ENCODE measurements at places on chromosomes 2 and 18. TPM values are rescaled to one million over a fixed set of nuclear protein-coding genes. Genes with fewer than 3 reads are reported as not detected.

The SCN2A gene
- total RNA-seq, result not detected

The VIT gene
- not detected for total RNA-seq

The LIMS3 gene
- total RNA-seq, result 3.7 TPM

The ZNF385B gene
- total RNA-seq, result not detected

GRCh38 chr18:9287036-9287435 is 47.5 kb upstream of the TWSG1 start:
- no peaks in the 10 kb centered on the region for H3K4me1 ChIP-seq
- no peak overlapping the region for H3K27ac ChIP-seq
- peaks cover 22% of the 10 kb centered on the region for H3K36me3 ChIP-seq
- DNase-seq, result no peak

- H3K36me3 ChIP-seq, result peaks cover 6% of the 10 kb centered on the region
- no peak overlapping the region for H3K27ac ChIP-seq
- no peak for DNase-seq
- no peak overlapping the region for H3K4me3 ChIP-seq
- H3K4me1 ChIP-seq, result peaks cover 9% of the 10 kb centered on the region
Observed at GRCh38 chr2:216603884-216604245, 29.4 kb upstream of the IGFBP2 start.

GRCh38 chr2:45340318-45340717 is 270.7 kb downstream of the SRBD1 start:
- DNase-seq, result no peak
- no peak overlapping the region for H3K27ac ChIP-seq
- no peaks in the 10 kb centered on the region for H3K4me1 ChIP-seq
- peaks cover 2% of the 10 kb centered on the region for H3K27me3 ChIP-seq
- no peaks in the 10 kb centered on the region for H3K36me3 ChIP-seq
- no peak overlapping the region for H3K4me3 ChIP-seq

DNA sequence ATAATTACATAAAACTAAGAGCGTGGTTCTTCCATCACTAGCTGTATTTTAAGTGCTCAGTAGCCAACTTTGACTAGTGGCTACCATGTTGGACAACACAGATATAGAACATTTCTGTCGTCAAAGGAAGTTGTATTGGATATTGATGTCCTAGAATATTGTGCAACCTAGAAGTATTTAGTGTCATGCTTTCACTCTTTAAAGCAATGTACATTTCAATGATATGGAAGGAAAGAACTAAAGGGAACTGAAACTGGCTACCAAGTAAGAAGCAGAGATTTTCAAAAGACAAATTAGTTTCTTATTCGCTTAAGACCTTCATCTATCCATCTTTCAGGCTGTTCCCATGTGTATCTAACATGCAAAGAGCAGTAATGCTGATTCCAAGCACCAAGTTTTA is 85.4 kb upstream of the EML6 start:
- no peak overlapping the region for H3K27ac ChIP-seq
- no peaks in the 10 kb centered on the region for H3K27me3 ChIP-seq

GRCh38 chr2:4931721-4932365 is 760.3 kb upstream of the SOX11 start:
- no peaks in the 10 kb centered on the region for H3K36me3 ChIP-seq
- H3K27ac ChIP-seq, result no peak overlapping the region
- no peak overlapping the region for H3K4me3 ChIP-seq
- H3K4me1 ChIP-seq, result no peaks in the 10 kb centered on the region
- H3K27me3 ChIP-seq, result no peaks in the 10 kb centered on the region
- DNase-seq, result no peak

GRCh38 chr2:149313512-149313972 is 16.8 kb upstream of the LYPD6 start:
- H3K4me3 ChIP-seq, result no peak overlapping the region
- peak; percentile 16 for DNase-seq
- H3K27ac ChIP-seq, result no peak overlapping the region
- no peaks in the 10 kb centered on the region for H3K36me3 ChIP-seq

GRCh38 chr2:239529313-239530015 is 128.6 kb upstream of the HDAC4 start:
- peaks cover 4% of the 10 kb centered on the region for H3K27me3 ChIP-seq
- no peak overlapping the region for H3K27ac ChIP-seq
- no peak overlapping the region for H3K4me3 ChIP-seq
- DNase-seq, result no peak
- no peaks in the 10 kb centered on the region for H3K4me1 ChIP-seq

DNA sequence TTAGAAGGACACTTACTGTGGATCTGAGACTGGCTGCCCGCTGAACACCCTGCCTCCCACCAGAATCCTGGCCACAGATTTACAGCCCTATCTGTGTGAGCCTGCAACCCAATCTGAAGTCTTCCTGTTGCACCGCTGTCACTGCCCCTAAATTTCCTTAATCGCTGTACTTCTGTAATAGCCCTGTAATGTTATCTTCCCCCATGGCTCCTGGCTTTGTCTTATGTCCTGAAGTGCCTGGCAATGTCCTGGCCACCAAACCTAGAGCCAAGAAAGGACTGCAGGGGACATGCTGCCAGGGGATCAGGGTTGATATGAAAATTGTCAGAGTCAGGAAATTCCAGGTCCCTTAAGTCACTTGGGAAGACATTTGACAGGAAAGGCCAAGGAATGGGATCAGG is 52.7 kb downstream of the FHOD3 start:
- DNase-seq, result no peak
- H3K36me3 ChIP-seq, result no peaks in the 10 kb centered on the region
- no peaks in the 10 kb centered on the region for H3K4me1 ChIP-seq
- no peak overlapping the region for H3K27ac ChIP-seq
- H3K4me3 ChIP-seq, result no peak overlapping the region
- peaks cover 17% of the 10 kb centered on the region for H3K27me3 ChIP-seq

- DNase-seq, result no peak
- no peaks in the 10 kb centered on the region for H3K4me1 ChIP-seq
- no peaks in the 10 kb centered on the region for H3K36me3 ChIP-seq
Observed at GRCh38 chr2:133710613-133711012, 142.3 kb upstream of the NCKAP5 start.

DNA sequence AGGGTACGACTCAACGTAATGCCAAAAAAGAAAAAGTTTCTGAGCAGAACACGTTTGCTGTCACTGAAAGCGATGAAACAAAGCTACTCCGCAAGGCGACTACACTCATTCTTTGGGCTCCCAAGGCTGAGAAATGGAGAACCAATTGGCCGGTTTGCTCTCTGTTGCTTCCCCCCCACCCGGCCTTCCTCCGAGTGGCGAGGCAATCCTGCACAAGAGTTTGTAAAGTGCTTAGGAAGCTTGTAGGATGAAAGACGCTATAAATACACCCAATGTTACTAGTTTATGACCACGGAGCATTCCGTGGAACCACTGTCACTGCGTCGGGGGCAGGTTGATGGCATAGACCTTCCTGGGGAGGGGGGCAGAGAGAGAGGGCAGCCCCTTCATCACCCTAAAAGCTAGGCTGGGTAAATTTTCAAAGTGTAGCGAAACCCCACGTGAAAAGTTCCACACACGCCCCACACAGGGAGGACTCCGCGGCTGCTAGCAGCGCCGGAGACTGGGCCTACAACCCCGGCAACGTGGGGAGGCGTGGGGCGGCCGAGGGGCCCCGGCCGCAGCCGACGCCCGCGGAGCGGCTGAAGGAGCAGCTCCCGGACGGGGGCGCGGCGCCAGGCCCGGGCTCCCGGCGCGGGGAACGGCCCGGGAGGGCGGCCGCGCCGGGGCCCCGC is 915 bp downstream of the CUL3 start:
- H3K4me1 ChIP-seq, result peaks cover 57% of the 10 kb centered on the region
- H3K4me3 ChIP-seq, result peak overlapping the region; percentile 96
- DNase-seq, result peak; percentile 27
- no peaks in the 10 kb centered on the region for H3K27me3 ChIP-seq

DNA sequence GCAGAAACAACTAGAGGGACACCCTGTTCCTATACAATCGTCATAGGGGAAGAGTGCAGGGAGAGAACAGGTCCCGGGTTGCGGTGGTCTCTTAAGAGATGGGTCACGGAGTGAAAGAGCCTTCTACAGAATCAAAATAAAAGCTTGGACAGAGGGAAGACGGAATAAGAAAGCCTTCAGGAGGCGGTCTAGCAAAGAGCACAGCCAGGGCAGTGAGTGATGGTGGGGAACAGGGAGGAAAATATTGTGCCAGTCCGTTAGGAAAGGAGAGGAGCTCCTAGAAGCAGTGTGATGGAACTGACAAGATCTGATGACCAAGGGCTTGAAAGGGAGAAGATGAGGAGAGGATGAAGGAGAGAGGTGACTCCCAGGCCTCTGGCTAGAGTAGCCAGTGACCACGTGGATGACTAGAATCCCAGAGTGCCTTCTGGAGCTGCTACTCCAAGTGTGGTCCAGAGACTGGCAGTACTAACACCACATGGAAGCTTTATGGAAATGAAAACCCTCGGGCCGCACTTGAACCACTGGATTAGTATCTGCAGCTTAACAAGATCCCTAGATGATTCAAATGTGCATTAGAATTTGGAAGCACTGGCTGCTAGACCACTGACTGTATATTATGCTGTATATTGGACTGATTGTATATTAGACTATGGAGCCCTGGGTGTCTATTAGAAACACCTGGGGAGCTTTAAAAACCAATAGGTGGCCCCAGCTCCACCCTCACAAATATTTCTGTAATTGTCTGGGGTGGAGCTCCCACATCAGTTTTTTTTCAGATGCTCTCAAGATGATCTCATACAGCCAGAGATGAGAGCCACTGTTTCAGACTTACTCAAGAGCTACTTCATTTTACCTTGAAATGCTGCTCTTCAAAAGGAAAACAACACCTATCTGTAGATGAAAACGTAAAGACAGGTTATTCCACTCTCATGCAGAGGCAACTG is 1.1 kb upstream of the EVA1A start:
- H3K27me3 ChIP-seq, result peaks cover 53% of the 10 kb centered on the region
- peaks cover 12% of the 10 kb centered on the region for H3K4me1 ChIP-seq
- DNase-seq, result no peak
- no peak overlapping the region for H3K4me3 ChIP-seq

- no peaks in the 10 kb centered on the region for H3K36me3 ChIP-seq
- no peak for DNase-seq
- no peak overlapping the region for H3K27ac ChIP-seq
Observed at GRCh38 chr2:156687715-156688114, 251.5 kb downstream of the GPD2 start.

DNA sequence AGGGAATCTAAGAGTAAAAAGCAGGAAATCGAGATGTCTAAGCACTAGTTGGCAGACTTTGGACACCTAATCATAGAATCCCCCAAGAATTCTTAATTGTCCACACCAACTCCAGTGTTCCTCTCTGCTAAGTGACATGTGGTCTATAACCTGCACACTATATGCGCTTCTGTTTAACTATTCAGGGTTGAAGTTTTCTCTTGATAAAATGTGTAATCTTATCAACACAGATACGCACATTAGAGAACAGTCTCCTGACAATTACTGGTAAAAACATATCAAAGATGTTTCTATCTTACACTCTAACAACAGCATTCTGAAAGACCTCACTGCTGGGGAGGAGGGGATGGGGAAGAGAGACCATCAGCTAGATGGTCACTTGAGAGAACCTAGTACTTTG is 3.9 kb downstream of the ABCB11 start:
- no peak for DNase-seq
- no peaks in the 10 kb centered on the region for H3K27me3 ChIP-seq
- no peaks in the 10 kb centered on the region for H3K36me3 ChIP-seq
- H3K27ac ChIP-seq, result no peak overlapping the region
- H3K4me3 ChIP-seq, result no peak overlapping the region

DNA sequence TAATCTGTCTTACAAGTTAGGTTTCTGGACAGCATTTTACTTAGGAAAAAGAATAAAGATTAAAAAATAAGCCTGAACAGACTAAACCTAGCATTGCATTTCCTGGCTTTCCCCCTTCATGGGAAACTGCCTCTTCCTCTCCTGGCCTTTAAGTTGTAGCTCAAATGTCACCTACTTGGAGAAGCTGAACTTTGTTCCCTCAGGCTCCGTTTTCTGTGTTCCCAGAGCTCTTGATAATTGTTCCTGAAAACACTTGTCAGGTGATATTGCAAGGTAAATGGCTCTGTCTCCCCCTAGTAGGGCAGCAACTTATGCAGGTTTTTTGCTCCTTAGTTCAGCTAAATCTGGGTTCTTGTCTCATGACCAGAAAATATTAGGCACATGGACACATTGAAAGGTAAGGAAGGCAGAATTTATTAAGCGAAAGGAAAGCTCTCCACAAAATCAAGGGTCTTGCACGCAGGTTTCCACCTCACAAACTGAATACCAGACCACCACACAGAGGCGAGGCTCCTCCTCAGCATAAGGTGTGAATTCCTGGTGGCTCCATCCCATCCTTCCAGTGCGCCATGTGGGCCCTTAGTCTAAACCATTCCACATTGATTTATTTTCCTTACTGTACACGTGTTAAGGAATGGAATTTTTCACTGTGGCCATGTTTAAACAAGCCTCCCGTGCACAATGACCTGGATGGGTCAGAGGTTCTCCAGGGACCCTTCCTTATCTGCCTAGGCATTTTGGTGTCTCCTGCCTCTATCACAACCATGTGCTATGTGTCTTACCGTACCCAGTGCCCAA is 229.3 kb downstream of the HNMT start:
- no peak overlapping the region for H3K4me3 ChIP-seq
- no peaks in the 10 kb centered on the region for H3K4me1 ChIP-seq
- H3K27ac ChIP-seq, result no peak overlapping the region
- H3K27me3 ChIP-seq, result no peaks in the 10 kb centered on the region
- H3K36me3 ChIP-seq, result no peaks in the 10 kb centered on the region

All from activated CD4-positive, alpha-beta memory T cell treated with anti-CD3 and anti-CD28 coated beads, Interleukin-2, amount 10 ng/mL, durations not matched to agents 7 days and 5 days (primary cell).